ENCODE measurements at places on chromosomes 6 and 20.

- DNase-seq = no peak
Measured at GRCh38 chr20:2357114-2357513, 23.6 kb upstream of the TGM6 start.

GRCh38 chr6:149053848-149054558, 263.5 kb upstream of the TAB2 start:
- no peak for DNase-seq

DNA sequence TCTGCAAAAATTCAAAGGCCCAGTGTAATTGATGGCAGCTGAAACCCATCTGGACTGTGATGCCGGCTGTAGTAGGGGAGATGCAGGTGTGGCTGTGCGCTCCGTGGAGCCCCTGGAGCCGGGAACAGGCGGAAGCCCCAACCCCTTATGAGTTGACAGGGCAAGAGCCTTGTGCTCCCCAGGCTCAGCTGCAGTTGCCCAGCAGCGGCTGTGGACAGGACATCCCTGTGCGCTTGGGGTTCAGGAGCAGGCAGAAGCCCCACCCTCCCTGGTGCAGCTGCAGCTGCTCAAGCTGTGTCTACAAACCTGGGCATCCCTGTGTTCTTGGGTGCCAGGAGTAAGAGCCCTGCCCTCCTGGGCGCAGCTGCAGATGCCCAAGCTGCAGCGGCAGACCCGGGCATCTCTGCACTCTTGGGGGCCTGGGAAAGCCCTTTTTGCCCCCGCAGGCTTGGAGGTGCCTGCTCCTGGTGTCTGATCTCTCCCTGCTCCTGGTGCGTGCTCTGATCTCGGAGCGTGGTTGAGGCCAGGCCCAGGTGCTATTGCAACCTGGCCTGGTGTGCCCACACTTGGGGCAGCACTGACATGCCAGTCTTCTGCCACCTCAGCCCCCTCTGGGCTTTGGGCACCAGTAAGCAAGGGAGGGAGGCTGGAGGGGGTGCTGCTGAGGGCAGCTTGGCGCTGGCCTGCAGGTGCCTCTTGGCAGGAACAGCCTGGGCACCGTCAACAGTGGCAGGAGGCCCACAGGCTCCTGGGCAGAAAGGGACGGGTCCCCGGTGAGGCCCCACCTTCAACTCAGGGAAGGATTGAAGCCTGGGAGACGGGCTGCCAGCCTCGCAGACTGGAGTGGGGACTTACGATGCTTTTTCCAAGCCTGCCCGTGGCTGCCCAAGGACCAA, 30.3 kb downstream of the OR2J2 start:
- DNase-seq = no peak

GRCh38 chr6:136920671-136921380, 1.3 kb upstream of the SLC35D3 start:
- DNase-seq = peak; percentile 88

DNA sequence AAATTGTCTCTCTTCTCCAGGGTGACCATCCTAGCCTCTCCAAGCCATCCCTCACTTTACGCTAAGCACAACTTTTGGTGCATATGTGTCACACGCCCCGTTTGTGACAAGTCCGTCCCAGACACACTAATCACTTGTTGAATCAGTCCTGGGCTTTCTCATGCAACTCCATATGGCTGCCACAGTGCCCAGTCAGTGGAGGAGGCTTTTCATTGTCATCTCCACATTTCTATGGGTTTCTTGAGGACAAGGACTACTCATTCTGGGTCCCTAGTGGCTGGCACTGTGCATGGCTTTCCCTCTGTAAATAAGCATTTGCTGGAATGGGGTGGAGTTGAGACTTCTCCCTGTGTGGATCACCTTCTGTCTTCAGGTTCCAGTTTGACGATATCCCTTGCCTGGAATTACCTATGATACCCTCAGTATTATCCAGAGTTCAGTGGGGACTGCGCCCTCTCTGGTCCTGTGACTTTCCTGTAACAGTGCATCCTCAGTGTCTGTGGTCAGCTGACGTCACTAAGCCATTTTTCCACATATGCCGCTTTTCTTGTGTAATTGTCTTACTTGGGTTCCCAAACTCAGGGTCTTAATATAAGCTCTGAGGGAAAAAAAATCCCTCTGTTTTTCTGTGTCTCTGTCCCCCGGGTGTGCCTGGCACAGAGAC, 59.8 kb upstream of the MYL9 start:
- no peak for DNase-seq

DNA sequence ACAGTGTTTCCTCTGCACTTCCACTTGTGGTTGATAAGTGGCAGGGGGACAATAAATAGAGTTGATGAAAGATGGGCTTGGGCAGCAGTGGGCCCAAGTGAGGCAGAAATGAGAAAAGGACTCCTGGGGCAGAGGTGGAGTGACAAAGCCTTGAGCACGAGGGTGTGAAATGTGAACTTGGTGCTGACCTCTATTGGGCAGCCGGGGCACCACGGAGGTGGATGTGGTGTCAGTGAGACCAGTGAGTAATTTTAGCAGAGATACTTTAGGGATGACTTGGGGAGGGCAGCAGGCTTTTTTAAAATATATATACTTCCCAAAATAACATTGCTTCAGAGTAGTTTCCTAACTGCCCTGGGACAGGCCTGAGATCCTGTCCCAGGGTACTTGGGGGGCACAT, 30.6 kb upstream of the MYLK2 start:
- no peak for DNase-seq

GRCh38 chr6:9540534-9541126, 874.2 kb downstream of the TFAP2A start:
- peak; percentile 35 for DNase-seq

DNA sequence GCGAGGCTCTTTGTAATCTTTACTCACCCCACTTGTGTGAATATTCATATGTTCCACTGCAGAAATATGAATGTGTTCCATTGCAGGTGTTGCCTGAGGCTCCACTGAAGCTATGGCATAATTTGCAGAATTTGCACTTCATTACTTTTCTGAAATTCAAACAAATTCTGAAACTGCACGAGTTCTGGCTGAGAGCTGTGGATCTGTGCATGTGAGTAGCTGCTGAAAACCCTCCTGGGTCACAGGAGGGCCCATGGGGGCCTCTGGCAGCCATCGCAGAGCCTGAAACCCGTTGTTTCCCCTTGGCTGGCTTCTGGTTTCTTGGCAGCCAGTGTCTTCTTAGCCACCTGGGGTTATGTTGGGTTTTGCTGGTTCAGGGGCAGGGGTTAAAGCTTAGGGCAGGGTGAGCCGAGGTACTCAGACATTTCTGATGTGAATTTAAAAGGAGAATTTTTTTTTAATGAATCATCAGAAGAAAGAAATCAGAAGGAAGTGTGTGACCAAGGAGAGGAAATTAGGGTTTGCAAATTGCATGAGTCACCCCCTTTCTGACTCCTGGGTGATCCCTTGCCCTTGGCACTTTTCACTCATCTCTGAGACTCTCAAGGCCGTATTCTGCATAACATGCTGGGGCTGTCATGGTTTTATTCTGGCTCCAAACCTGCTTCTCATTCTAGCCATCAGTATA, 40.6 kb downstream of the TOX2 start:
- DNase-seq = no peak

GRCh38 chr6:92715991-92716390, 703.4 kb downstream of the EPHA7 start:
- DNase-seq = no peak
